ENCODE measurements at places on chromosomes 2 and 18.

DNA sequence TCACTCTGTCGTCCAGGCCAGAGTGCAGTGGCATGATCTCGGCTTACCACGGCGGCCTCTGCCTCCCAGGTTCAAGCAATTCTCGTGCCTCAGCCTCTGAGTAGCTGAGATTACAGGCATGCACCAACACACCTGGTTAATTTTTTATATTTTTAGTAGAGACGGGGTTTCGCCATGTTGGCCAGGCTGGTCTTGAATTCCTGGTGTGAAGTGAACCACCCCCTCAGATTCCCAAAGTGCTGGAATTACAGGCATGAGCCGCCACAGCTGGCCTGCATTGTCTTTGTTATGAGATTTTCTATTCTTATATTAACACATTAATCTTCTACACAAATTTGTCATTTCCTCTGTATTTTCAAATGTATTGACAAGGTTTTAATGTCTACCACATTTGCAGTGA, 75.2 kb downstream of the SEPTIN10 start:
- DNase-seq, result no peak

GRCh38 chr2:179348906-179349305, 84.3 kb upstream of the SESTD1 start:
- no peak for DNase-seq

- no peak for DNase-seq
These were observed 292.7 kb upstream of the CXCR4 start for GRCh38 chr2:136410673-136411072.

- DNase-seq, result no peak
These were observed 296.4 kb downstream of the CYP26B1 start for GRCh38 chr2:71851094-71851750.

DNA sequence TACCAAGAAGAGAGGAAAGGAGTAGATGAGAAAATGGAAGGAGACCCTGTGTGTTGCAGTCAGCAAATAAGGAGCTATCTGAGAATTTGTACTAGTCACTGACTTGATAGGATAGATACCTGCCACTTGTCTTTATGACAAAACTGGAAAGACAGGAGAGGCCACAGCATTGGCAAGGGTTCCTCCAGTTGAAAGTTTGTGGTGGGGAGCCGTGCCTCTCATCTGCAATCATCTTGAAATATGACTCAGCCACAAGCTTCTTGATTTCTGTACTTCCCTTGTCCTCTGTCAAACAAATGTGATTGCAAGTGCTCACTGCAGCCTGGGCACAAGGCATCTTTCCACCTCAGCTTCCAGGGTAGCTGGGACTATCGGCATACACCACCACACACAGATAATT, 99.1 kb downstream of the GREB1L start:
- DNase-seq, result no peak

GRCh38 chr2:24439280-24439970, 51.6 kb upstream of the NCOA1 start:
- no peak for DNase-seq

GRCh38 chr2:18346874-18347273, 213.6 kb downstream of the RDH14 start:
- no peak for DNase-seq

DNA sequence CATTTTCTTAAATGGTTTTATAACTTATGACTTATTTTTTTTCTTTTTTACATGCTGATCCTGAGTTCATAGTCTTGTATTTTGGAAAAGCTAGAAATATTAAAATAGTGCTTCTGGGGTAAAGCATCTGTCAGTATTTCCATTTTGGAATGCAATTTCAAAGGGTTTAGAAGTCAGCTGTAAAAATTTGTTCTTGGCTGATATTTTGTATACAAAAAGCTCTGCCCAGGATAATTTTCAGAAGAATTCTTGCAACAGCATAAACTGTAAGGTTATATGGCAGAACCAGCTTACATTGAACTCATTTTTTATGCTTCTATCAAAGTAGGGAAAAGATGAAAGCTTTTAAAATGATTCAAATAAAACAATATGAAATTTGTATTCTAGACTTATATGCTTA, 97.4 kb downstream of the DIS3L2 start:
- DNase-seq, result no peak

- DNase-seq, result no peak
These were observed 12.0 kb upstream of the DYM start for GRCh38 chr18:49472459-49472858.

DNA sequence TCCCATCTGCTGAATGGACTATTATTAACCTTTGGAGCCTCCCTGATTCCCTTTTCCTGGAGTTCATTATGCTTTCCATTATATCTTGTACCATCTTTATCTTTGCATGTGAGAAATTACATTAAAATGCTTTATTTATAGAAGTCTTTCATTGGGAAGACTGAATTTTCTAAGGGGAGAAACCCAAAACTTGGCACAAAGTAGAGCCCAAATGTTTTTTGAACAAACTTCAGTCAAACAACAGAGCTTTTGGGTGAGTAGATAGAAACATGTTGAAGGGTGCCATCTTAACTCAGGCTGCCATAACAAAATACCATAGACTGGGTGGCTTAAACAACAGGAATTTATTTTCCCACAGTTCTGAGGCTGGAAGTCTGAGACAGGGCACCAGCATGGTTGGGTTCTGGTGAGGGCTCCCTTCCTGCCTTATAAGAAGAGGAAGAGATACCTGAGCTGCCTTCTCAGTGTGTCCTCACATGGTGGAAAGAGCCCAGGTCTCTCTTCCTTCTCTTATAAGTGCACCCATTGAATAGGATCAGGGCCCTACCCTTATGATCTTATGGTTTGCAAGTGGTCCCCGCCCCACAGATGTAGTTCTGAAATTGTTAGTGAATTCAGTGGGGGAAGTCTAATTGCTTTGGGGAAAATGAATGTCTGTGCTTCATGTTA, 19.2 kb downstream of the RALB start:
- DNase-seq, result no peak

GRCh38 chr2:6972067-6972710, 55.0 kb downstream of the RNF144A start:
- no peak for DNase-seq

GRCh38 chr2:203706403-203706802, at the start of gene CD28:
TSS of gene CD28 (plus strand) at chr2:203706639. CDS start at chr2:203706697, 58 bp downstream.
- DNase-seq, result no peak

- DNase-seq, result no peak
These were observed 70.3 kb downstream of the POLR1A start for GRCh38 chr2:86035376-86035882.

GRCh38 chr18:12934454-12935071, 13.2 kb upstream of the SEH1L start:
- DNase-seq, result peak; percentile 96

DNA sequence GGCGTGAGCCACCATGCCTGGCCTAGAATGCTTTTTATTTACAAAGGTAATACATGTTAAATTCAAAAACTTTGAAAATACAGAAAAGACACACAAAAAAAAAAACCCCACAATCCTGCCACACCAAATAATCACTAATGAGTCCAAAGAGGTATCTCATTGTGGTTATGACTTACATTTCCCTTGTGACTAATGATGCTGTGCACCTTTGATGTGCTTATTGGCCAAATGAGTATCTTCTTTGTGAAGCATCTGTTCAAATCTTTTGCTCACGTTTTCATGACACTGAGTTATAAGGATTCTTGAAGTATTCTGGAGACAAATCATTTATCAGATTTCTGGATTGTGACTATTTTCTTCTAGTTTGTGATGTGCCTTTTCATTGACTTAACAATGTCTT, 6.4 kb upstream of the NLRC4 start:
- no peak for DNase-seq

DNA sequence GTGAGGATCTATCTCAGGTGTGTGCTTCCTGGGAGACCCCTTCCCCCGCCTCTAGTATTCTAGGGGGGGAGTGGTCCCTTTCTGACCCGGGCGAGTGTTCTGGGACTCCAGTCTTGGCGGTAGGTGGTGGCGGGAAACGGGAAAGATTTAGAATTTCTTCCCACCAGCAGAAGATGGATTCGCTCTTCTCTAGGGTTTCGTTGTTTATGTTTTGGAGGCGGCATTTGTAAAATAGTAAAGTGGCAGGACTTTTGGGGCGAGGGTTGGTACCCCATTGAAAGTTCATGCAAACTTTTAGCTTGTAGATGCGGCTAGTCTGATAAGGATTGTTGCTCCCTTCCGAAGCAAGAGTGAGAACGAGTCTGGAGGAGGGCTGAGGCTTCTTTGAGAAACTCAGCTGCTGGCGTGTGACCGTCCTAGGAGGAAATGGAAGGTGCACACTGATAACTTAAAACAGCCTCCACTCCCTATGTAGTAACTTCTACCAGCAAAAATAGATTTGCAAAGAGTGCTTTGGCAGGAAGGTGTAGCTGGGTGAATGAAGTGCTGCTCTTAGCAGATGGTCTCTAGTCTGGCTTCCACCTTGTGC, 412 bp downstream of the GPD2 start:
- no peak for DNase-seq

DNA sequence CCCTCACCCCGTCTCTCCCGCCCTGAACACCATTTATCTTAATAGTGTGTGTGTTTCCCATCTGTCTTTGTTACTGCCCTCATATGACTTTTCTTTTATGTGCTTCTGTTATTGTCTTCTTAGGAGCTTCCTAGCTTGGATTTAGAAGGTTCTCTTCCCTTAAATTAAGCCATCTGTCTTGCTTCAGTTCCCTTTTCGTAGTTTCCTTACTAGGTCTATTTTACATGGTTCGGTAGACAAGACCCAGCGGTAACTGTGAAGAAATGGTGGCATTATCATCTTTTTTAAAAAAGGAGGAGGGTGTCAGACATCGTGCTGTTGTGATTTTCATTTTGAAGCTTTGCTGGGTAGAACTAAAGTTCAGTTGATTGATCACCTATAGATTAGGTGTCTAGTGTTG, 10.3 kb downstream of the NCK2 start:
- DNase-seq, result no peak

- DNase-seq, result no peak
These were observed 478 bp downstream of the CLHC1 start for GRCh38 chr2:55231546-55232083.

GRCh38 chr18:38427736-38428135, 862.1 kb upstream of the CELF4 start:
- no peak for DNase-seq

- DNase-seq, result no peak
These were observed 113.4 kb upstream of the PKDCC start for GRCh38 chr2:41934329-41934958.

DNA sequence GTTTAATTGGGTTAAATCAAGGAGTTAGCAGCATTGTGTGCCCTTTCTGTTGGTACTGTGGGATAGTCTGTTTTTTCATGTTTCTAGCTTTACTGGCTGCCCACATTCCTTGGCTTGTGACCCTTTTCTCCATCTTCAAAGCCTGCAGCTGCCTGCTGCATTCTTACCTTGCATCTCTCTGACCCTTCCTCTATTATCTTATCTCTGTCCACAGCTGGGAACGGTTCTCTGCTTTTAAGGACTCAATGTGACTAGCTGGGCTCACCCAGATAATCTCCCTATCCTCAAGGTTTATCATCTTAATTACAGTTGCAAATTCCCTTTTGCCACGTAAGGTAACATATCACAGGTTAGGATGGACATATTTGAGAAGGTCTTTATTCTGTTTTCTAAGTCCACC, 199.7 kb downstream of the KCNS3 start:
- no peak for DNase-seq

GRCh38 chr2:206456078-206456754, 12.9 kb downstream of the ADAM23 start:
- no peak for DNase-seq

DNA sequence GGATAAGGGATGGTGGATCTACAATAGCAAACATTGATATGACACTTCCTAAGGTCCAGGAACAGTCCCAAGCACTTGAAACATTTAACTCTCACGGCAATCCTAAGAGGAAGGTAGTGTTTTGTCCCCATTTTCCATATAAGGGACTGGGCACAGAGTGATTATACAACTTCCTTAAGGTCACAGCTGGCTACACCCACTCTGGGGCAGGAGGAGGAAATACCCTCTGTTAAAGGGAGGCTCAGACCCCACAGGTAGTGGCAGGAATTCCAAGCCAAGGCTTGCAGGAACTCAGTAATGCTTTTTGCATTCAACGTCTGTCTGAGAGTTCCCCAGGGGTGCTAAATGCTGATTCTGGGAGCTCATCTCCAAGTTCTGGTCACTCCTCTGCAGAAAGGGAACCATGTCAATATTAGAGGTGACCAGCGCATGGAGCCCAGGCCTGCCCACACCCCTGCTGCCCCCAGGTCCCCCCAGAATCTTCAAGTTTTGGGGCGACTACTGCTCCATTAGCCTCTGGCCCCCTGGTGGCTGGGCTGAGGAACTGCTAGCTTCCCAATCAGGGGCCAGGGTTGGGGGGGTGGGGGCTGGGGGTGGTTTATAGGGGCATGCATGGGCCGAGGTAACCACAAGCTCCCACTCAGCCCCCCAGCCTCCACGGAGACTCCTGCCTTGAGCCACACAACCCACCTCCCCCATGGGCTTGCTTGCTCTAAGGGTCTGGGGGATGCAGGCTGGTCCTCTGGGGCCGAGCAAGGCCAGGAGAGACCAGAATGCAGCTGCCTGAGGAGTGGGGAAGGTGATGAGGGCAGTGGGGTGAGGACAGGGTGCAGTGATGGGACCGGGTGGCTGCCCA, 11.1 kb downstream of the OBSL1 start:
- DNase-seq, result peak; percentile 60

DNA sequence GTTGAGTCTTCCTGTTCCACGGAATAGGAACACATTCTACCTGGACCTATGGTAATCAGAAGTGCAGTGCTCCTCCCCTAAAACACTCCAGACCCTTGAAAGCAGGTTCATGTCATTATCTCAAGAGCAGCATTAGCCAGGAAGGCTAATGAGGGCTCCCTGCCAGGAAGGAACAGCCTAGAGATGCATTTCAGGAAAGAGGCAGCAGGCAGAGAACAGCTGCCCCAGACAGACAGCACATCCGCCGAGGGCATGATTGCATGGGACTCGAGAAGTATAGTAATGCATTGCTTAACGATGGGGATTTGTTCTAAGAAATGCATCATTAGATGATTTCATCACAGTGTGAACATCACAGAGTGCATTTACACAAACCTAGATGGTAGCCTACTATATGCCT, 171.5 kb downstream of the ALK start:
- DNase-seq, result no peak

- no peak for DNase-seq
These were observed 263.2 kb downstream of the TGIF1 start for GRCh38 chr18:3713166-3713565.

DNA sequence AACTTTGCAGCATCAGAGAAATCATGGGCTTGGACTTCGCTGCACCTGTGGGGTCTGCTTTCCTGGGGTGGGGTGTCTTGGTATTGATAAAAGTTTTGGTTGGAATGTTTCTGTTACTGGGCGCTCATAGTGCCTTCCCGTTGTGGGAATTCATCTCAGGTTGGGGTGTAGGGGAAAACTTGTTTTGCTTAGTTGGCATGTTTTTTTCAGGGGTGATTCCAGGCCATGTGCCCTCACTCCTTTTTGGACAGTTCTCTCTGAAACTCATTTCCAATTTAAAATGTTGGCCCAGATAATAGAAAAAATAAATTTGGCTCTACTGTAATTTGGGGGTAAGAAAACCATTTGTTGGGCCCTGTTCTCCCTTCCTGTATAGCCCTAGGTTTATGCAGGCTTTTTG, 1.5 kb downstream of the LTBP1 start:
- no peak for DNase-seq

GRCh38 chr2:207239754-207240494, 74.2 kb upstream of the KLF7 start:
- no peak for DNase-seq

GRCh38 chr2:69816923-69817542, 12.4 kb upstream of the GMCL1 start:
- DNase-seq, result peak; percentile 56

Measured in posterior cingulate gyrus (tissue), 11 donors.